CD8-positive, alpha-beta memory T cell (primary cell): ENCODE measurements at places on chromosomes 6 and 20.

DNA sequence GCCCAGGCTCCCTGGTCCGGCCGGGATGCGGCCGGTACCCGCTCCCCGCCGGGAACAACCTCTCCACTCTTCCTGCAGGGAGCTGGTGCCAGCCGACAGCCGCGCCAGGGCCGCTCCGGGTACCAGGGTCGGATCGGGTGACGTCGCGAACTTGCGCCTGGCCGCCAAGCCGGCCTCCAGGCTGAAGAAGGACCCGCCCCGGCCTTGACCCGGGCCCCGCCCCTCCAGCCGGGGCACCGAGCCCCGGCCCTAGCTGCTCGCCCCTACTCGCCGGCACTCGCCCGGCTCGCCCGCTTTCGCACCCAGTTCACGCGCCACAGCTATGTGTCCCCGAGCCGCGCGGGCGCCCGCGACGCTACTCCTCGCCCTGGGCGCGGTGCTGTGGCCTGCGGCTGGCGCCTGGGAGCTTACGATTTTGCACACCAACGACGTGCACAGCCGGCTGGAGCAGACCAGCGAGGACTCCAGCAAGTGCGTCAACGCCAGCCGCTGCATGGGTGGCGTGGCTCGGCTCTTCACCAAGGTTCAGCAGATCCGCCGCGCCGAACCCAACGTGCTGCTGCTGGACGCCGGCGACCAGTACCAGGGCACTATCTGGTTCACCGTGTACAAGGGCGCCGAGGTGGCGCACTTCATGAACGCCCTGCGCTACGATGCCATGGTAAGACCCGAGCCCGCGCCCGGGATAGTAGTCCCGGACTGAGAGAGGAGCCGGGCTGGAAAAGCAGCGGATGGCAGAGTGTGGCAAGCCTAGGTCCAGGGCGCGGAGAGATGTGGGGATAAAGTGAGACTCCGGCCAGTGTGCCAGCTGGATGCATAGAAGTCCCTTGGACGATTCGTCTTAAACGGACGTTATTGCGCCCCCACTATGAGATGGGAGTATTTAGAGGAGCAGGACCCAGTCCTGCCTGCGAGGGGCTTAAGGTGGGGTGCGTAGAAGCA, at the start of gene NT5E:
Gene NT5E, plus strand, starts transcription at position 266 of the 942 bp plus-strand sequence. Its CDS starts 57 bp downstream, at position 323.
- H3K4me1 ChIP-seq: peaks cover 25% of the 10 kb centered on the region
- H3K27me3 ChIP-seq: peaks cover 13% of the 10 kb centered on the region
- peak within 1 kb of the TSS; percentile 64 for H3K4me3 ChIP-seq
- peak; percentile 57 for DNase-seq
- no peaks in the 10 kb centered on the region for H3K36me3 ChIP-seq

GRCh38 chr6:107488174-107488874, 1.6 kb upstream of the SOBP start:
- H3K4me3 ChIP-seq: peak overlapping the region; percentile 44
- no peak overlapping the region for H3K27ac ChIP-seq
- DNase-seq: no peak
- H3K27me3 ChIP-seq: peaks cover 55% of the 10 kb centered on the region
- H3K4me1 ChIP-seq: peaks cover 26% of the 10 kb centered on the region

DNA sequence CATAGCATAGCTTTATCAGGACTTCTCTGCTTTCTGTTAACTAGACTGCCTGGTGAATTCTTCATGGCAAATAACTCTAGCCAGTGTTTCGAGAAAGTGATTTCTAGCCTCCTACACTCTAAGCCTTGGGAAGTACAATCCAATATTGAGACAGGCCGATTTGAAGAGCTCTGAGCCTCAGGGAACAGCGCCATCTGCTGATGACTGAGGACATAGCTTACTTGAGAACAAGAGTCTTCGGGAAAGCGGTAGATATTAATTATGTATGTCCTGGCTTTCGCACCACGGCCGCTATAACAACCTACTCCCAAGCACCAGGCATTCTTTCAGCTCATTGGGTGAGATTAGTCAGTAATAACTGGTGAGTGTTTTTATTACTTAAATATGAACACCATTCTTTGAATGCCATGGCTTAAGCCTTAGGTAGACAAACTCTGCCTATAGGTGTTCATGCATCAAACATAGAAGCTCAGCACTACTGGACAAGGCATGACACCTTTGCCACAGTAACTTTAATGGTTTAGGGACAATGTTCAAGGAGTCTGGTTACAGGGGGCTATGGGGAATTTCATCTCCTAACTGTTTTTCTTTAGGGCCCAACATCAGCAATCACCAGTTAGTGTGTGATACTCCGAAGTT, 518.6 kb downstream of the BMP2 start:
- H3K4me1 ChIP-seq: no peaks in the 10 kb centered on the region
- no peak for DNase-seq
- H3K27ac ChIP-seq: no peak overlapping the region
- H3K4me3 ChIP-seq: no peak overlapping the region

DNA sequence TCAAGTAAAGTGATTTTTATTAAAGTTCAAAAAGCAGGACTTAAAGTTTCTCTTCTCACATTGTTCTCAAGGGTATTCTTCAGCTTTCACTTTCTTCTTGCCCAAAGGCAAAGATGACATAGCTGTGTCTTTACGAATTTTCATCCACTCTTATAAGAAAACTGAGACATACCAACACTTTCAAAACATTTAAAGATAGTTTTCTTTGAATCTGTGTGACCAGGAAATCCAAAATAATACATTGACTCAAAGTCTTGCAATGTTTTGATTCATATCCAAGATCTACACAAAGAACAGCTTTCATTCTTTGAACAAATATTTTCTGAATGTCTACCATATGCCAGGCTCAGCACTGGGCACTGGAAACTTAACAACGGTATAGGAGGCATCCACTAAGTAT, 117.9 kb downstream of the SIM1 start:
- H3K27me3 ChIP-seq: no peaks in the 10 kb centered on the region
- H3K4me3 ChIP-seq: no peak overlapping the region
- DNase-seq: no peak
- no peaks in the 10 kb centered on the region for H3K36me3 ChIP-seq
- H3K4me1 ChIP-seq: no peaks in the 10 kb centered on the region

- no peak overlapping the region for H3K27ac ChIP-seq
- H3K4me3 ChIP-seq: no peak overlapping the region
- no peak for DNase-seq
- H3K4me1 ChIP-seq: no peaks in the 10 kb centered on the region
- H3K27me3 ChIP-seq: no peaks in the 10 kb centered on the region
- no peaks in the 10 kb centered on the region for H3K36me3 ChIP-seq
These were observed 57.6 kb downstream of the GCNT2 start for GRCh38 chr6:10578723-10579122.

DNA sequence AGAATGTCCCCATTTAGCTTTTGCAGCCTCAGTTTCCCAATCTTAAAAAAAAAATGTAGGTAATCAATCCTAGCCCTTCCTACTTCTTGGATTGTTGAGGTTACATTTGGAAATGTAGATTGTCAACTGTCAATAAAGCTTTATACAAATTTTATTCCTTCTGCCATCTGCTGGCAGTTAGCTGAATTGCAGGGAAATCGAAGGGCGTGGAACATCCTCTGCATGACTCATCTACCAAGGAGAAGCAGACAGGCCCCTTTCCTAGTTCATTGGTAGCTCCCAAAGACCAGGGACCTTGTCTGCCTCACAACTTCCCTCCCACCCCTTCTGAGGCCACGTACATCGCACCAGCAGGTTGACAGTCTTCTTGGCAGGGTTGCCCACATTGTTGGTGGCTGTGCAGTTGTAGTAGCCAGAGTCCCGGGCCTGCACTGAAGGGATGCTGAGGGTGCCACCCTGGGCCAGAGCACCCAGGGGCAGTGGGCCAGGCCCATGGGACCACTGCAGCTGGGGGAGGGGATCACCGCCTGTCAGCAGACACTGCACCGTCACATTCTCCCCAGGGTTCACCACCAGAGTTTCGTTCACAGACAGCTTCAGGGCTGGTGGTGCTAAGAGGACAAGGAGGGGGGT, 43.6 kb downstream of the MDGA1 start:
- H3K4me1 ChIP-seq: no peaks in the 10 kb centered on the region
- H3K4me3 ChIP-seq: no peak overlapping the region
- no peaks in the 10 kb centered on the region for H3K36me3 ChIP-seq
- H3K27ac ChIP-seq: no peak overlapping the region
- no peak for DNase-seq

GRCh38 chr6:111024681-111025080, 42.8 kb downstream of the RPF2 start:
- DNase-seq: no peak
- H3K4me1 ChIP-seq: no peaks in the 10 kb centered on the region
- no peaks in the 10 kb centered on the region for H3K27me3 ChIP-seq
- H3K36me3 ChIP-seq: peaks cover 5% of the 10 kb centered on the region
- no peak overlapping the region for H3K27ac ChIP-seq

- H3K36me3 ChIP-seq: no peaks in the 10 kb centered on the region
- H3K4me3 ChIP-seq: no peak overlapping the region
- DNase-seq: no peak
- H3K27me3 ChIP-seq: no peaks in the 10 kb centered on the region
These were observed 62.0 kb upstream of the GATA5 start for GRCh38 chr20:62537649-62538292.

DNA sequence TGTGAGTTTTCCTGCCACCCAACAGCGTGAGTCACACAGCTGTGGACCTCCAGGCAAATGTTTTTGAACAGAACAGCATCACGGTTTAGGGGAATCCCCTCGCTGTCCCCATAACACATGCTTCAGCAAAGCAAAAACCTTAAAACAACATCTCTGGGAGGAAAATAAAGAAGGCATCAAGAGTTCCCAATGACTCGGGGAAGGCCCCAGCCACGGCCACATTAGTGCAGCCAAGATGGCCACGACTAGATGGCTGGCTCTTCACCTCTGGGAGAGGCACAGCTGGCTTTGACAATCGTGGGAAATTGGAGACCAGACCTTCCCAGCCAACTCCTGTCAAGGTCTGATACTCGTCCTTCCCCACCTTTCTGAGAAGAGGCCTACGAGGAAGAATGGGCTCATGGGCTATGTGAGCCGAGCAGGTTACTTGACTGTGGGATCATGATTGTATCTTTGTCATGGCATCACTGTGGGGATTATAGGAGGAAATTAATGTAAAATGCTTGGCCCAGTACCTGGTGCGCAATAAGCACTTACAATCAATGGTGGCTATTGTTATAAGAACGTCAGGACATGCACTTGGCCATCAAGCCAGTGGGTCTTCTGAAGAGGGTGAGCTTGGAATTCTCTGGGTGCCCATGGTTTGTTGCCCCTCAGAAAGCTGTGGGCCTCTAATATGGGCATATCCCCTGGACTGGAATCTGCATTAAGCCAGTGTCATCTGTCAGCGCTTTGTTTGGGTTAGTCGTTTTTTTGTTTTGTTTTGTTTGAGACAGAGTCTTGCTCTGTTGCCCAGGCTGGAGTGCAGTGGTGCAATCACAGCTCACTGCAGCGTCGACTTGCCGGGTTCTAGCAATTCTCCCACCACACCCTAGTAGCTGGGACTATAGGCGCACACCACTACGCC, 43.6 kb downstream of the FGD2 start:
- peaks cover 71% of the 10 kb centered on the region for H3K4me1 ChIP-seq
- H3K36me3 ChIP-seq: no peaks in the 10 kb centered on the region
- peak overlapping the region; percentile 75 for H3K4me3 ChIP-seq
